ENCODE measurements at places on chromosomes 1 and 21. TPM values are rescaled to one million over a fixed set of nuclear protein-coding genes. Genes with fewer than 3 reads are reported as not detected.

The ILF2 gene
- 347 TPM for total RNA-seq

The DNM3 gene
- 1.7 TPM for total RNA-seq

The MAN1C1 gene
- total RNA-seq: not detected

The TEX38 gene
- total RNA-seq: not detected

- DNase-seq: no peak
These were observed 100.1 kb upstream of the C1orf174 start for GRCh38 chr1:3999941-4000735.

DNA sequence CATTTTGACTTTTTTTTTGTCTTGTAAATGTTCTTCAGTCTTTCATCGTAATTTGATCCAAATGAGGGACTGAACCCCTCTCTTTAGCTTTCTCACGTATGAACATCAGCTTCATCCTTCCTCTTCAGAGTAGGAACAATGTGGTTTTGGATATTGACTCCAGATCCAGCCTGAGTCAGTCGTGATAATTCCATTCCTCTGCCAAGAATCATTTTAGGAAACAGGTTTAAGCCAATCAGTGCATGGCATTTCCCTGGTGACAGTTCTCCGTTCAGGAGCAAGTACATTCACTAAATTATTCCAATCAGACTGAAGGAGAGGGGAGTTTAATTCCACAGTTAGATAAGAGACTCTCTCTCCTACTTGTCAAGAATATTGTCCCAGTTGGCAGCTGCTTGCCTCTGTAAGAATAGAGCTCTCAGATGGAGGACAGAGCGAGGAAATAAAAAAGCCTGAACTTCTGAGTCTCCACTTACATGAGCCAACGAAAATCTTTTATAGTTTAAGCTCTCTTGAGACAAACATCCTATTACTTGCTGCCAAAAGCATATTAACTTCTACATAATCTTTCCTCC, 18.6 kb downstream of the RHOU start:
- DNase-seq: no peak

- peak; percentile 65 for DNase-seq
These were observed 37.9 kb upstream of the MGST3 start for GRCh38 chr1:165592945-165593823.

DNA sequence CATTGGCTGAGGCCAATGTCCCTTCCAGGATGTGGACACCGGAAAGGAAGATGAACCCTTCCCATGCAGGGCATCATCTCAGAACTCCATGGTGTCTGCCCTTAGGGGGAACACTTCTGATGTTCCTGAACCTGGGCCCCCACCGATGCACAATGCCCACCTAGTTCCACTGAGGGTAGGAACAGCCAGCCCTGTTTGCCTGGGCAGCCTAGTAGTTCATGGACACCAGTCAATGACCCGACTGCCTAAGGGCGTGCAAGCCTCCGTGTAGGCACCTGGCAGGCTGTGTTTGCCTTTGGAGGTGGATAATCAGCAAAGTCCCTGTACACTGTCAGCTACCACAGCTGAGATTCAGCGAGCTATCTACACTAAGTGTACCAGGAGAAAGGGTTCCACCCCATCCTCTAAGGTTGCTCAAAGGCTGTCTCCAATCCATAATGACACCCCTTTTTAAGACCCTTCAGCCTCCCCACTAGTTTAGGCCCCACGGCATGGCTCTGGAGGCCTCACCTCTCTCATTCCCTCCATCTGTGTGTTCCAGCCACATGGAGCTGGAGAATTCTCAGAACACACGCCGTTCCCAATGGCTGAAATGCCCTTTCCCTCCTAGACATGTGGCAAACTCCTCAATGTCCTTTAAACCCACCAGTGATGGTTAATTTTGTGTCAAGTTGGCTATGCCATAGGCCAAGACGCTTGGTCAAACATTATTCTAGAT, 124.8 kb upstream of the EDN2 start:
- no peak for DNase-seq

DNA sequence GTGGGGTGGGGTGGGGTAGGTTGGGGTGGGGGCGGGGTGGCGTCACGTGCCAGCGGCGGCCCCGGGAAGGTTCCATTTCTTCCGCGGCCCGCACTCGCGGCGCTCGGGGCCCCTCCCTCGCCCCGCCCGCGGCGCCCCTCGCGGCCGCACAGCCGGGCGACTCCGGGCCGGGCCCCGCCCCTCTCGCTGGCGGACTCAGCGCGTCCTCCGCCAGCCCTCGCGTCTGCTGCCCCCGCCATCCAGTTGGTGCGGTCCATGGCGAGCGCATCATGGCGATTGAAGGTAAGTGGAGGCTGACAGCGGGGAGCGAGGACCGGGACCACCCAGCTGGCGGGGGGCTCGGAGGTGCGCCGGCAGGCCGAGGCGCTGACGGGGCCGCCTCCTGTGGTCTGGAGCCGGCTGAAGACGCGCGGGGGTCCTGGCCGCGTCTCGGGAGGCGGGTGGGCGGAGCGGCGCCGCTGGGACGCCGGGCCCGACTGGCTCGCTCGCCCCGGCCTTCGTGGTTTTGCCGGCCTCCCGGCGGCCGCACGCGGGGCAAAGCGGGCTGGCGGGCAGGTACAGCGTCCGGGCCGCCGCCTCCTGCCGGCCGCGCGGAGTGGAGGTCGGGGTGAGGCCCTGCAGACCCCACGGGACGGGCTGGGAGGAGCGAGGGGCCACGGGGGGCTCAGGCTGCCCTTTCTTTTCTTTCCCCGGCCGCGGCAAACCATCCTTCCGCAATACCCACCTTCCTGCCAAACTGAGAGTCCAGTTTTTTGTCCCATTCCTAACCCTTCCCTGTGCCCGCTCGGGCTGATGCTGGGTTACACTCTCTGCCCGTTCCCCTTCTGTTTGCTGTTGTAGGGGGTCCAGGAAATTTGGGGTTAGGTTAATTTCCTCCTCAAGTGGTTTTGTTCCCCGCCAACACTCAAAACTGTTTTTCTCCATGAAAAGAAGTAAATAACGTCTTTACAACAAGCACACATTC, at the start of gene SYT14:
Gene SYT14 (plus strand): TSS at position 222 of the 964 bp plus-strand sequence. CDS start 48 bp downstream, at position 270.
- peak; percentile 52 for DNase-seq
